OCI-LY7 (cell line): ENCODE measurements at places on chromosomes 4 and X. TPM values are rescaled to one million over a fixed set of nuclear protein-coding genes. Genes with fewer than 3 reads are reported as not detected.
A peak's percentile ranks its signal among the peaks of the same experiment; 100 is the strongest.

DNA sequence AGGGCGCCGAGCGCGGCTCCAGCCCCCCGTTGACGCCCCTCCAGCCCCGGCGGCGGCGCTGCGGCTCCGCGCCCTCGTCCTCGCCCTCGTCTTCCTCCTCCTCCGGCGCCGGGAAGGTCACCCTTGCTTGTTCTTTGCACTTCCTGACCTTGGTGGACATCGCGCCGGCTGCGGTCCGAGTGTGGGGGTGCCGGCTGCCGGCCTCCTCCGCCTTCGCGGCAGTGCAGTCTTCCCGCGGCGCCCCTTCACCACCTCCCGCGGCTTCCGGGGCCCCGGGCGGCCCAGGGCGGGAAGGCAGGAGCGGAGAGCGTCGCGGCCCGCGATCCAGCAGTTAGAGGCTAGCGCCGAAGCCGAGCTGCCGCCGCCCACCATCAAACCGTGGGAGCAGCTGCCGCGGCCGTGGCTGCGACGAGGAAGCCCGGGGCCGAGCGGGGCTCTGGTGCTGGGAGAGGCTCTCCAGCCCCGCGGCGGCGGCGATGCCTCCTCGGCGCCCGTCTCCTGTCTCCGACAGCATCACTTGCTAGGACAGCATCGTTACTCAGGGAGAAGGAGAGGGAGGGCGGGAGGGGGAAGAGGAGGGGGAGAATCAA, at the start of gene TRPC3:
TRPC3 (minus strand) TSS at position 540 of the 590 bp plus-strand sequence; CDS start at position 160, 380 bp downstream.
- peak; percentile 5 for DNase-seq

CT47B1 gene
- total RNA-seq = not detected in 2 replicates

DNA sequence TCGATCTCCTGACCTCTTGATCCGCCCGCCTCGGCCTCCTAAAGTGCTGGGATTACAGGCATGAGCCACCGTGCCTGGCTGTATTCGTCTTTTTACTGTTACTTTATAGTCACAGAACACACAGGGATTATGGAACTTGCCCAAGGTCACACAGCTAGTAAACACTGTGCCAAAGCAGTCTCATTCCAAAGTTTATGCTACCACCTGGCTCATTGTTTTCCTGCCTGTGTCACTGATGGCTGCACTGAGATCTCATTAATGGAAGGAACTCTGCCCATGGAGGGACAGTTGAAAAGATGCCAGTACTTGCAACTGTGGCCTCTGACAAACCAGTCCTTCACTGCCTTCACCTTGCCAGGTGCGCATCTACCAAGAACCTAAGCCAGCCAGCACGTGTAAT, 517.7 kb downstream of the BCOR start:
- no peak for DNase-seq

DRD5 gene
- total RNA-seq = not detected in 2 replicates

- no peak for DNase-seq
Observed at GRCh38 chr4:36651253-36651652, 369.8 kb downstream of the DTHD1 start.

PDE6B gene
- total RNA-seq = not detected in 2 replicates

JADE3 gene
- 10.7 and 12.8 TPM in 2 replicates for total RNA-seq

FGA gene
- not detected in 2 replicates for total RNA-seq

- DNase-seq = no peak
Observed at GRCh38 chr4:151067316-151067970, 32.0 kb upstream of the RPS3A start.

SATL1 gene
- total RNA-seq = 0.17 TPM in 1 of 2 replicates, not detected in the other

GRCh38 chr4:48640699-48641098, 139.4 kb downstream of the FRYL start:
- no peak for DNase-seq

- no peak for DNase-seq
Observed at GRCh38 chr4:6938647-6939271, 29.1 kb downstream of the TBC1D14 start.
